ENCODE measurements at places on chromosomes 12 and 14. TPM values are rescaled to one million over a fixed set of nuclear protein-coding genes. Genes with fewer than 3 reads are reported as not detected.

- H3K27me3 ChIP-seq = peaks cover 17% of the 10 kb centered on the region
- H3K27ac ChIP-seq = no peak overlapping the region
- no peaks in the 10 kb centered on the region for H3K36me3 ChIP-seq
- H3K4me3 ChIP-seq = no peak overlapping the region
- DNase-seq = no peak
These were observed 64.5 kb upstream of the STK38L start for GRCh38 chr12:27179400-27180214.

- no peak overlapping the region for H3K4me3 ChIP-seq
- H3K4me1 ChIP-seq = peaks cover 9% of the 10 kb centered on the region
- H3K27me3 ChIP-seq = peaks cover 55% of the 10 kb centered on the region
- H3K36me3 ChIP-seq = peaks cover 5% of the 10 kb centered on the region
- H3K27ac ChIP-seq = no peak overlapping the region
- DNase-seq = no peak
These were observed 4.2 kb downstream of the DENND5B start for GRCh38 chr12:31586728-31587127.

- no peak overlapping the region for H3K4me3 ChIP-seq
- no peaks in the 10 kb centered on the region for H3K36me3 ChIP-seq
- H3K27me3 ChIP-seq = peaks cover 39% of the 10 kb centered on the region
These were observed 129.9 kb upstream of the FRMD6 start for GRCh38 chr14:51521764-51522163.

Gene SPRYD4
- 5.8 TPM for total RNA-seq

GRCh38 chr14:29937116-29937515 lies 9.5 kb upstream of the PRKD1 start:
- no peak for DNase-seq
- no peaks in the 10 kb centered on the region for H3K36me3 ChIP-seq
- H3K4me1 ChIP-seq = no peaks in the 10 kb centered on the region
- H3K27ac ChIP-seq = no peak overlapping the region
- no peak overlapping the region for H3K4me3 ChIP-seq
- no peaks in the 10 kb centered on the region for H3K27me3 ChIP-seq

GRCh38 chr12:4139191-4139590 lies 134.4 kb upstream of the CCND2 start:
- H3K36me3 ChIP-seq = no peaks in the 10 kb centered on the region
- peaks cover 24% of the 10 kb centered on the region for H3K4me1 ChIP-seq
- no peak for DNase-seq
- H3K4me3 ChIP-seq = no peak overlapping the region

DNA sequence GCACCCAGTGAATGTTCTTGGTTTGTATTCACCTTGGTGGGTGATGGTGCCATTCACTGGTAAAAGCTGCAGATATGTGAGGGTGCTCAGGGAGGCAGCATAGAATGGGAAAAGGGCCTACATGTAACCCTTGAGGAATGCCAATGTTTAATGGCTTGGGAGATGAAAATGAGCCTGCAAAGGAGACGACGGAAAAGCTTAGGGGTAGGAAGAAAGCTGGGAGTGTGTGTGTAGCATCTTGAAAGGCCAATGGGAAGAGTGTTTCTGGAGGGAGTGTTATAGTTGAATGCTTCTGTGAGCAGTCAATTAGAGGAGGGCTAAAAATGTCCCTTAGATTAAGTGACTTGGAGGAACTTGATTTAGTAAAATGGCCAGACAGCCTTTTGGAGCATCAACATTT lies 24.9 kb downstream of the PPM1A start:
- no peaks in the 10 kb centered on the region for H3K27me3 ChIP-seq
- DNase-seq = no peak

Gene RERGL
- total RNA-seq = not detected

Gene ASCL4
- not detected for total RNA-seq
